ENCODE measurements at places on chromosomes 2 and 18.

GRCh38 chr2:72538486-72538885, 287.3 kb downstream of the EXOC6B start:
- no peak for DNase-seq

- DNase-seq = no peak
Measured at GRCh38 chr2:111126581-111126980, 5.9 kb downstream of the BCL2L11 start.

GRCh38 chr2:190668892-190669291, 20.0 kb downstream of the NAB1 start:
- no peak for DNase-seq

GRCh38 chr18:51716277-51716676, 518.8 kb upstream of the MEX3C start:
- no peak for DNase-seq

GRCh38 chr2:219441451-219442255, 7.0 kb downstream of the SPEG start:
- peak; percentile 73 for DNase-seq

GRCh38 chr18:74248189-74248588, 43.6 kb downstream of the CYB5A start:
- no peak for DNase-seq

- no peak for DNase-seq
Measured at GRCh38 chr18:34740101-34740500, 30.0 kb downstream of the DTNA start.

GRCh38 chr2:119224391-119225104, 914 bp downstream of the STEAP3 start:
- no peak for DNase-seq

GRCh38 chr18:37243741-37244140, 321.9 kb downstream of the CELF4 start:
- DNase-seq = no peak

GRCh38 chr2:150271952-150272802, 215.3 kb downstream of the RND3 start:
- DNase-seq = peak; percentile 72

DNA sequence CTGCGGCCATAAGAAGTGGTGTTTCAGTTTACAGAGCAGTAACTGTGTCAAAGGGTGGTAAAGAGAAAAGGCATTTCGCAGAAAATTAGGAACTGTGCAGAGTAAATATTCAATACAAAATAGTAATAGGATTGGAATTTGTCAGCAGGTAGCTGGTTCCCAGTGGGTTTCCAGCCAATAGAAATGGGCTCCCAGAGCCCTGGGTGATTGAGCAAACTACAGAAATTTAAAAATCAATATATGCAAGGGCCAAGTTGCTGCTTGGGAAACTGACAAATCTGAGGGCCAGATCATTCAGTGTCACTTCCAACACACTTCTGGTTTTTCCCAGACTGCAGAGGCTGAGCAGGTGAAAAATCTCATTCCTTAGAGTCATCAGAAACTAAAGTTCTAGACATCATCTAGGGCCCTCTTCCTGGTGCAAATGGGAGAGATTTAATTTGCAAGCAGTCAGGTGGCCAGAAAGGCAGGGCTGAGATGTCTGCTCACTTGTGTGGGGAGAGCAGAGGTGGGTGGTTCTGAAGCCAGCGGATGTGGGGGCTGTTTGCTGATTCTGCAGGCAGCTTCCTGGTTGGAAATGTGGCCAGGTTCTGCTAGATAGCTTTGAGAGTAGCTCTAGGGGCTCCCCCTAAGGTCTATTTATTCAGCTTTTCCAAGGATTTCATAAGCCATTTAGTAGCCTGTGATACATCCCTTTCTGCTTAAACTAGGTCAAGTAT, 182.4 kb downstream of the NCK2 start:
- no peak for DNase-seq

DNA sequence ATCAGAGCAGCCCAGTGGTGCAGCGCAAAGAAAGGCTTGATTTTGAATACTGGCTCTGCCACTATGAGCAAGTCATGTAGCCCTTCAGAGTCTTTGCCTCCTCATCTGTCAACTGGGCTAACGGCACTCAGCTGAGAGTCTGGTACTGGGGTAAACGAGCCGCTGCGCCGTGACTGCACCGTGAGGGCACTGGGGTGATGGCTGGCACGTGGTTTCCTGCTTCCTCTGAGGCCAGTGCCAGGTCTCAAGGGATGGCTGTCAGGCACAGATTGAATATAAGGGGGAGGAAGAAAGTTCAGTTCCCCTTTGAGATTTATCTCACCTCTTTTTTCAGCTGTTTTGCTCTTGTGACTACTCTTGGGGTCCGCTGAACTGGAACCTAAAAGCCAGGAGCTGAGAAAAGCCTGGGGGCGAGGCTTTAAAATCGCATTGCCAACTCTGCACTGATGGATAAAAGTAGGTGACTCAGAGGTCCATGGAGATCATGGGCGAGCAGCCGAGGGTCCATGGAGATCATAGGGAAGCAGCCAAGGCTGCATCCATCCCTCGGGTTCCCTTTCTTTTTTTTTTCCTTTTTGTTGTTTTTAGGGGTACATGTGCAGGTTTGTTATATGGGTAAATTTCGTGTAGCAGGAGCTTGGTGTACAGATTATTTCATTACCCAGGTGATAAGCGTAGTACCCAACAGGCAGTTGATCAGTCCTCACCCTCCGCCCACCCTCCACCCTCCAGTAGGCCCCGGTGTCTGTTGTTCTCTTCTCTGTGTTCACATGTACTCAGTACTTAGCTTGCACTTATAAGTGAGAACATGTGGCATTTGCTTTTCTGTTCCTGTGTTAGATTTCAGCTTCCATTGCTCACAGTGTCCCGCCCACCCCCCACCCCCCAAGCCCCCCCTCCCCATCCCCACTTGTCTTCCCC, 114.3 kb downstream of the SPP2 start:
- peak; percentile 18 for DNase-seq

- peak; percentile 23 for DNase-seq
Measured at GRCh38 chr18:58392324-58393000, 236.4 kb downstream of the ALPK2 start.

GRCh38 chr2:1743396-1744150, 742 bp downstream of the PXDN start:
- DNase-seq = peak; percentile 79

- DNase-seq = no peak
Measured at GRCh38 chr2:98664323-98664722, 55.9 kb downstream of the UNC50 start.

- DNase-seq = no peak
Measured at GRCh38 chr18:61612517-61612916, 279.3 kb downstream of the CDH20 start.

DNA sequence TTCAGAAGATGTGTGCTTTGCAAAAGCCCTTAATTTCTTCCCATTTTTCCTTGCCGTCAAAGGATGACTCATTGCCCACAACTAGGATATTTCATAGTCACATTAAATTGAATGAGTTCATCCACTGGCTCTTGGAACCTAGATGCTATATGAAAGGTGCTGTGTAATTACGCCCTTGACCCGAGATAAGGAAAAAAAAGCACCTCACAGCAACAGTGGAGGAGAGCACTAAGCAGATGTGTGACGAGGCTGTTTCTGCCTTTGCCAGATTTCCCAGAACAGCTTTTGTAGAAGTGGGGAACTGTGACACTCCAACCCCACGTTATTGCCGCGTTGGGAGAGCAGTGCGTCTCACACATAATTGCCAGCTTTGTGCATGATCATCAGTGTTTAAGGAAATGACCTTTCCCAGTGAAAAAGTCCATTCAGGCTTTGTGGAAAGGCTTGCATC, 33.3 kb upstream of the TMEM87B start:
- peak; percentile 17 for DNase-seq
